ENCODE measurements at places on chromosomes 7 and 10.

GRCh38 chr7:78055001-78055573 lies 256.5 kb downstream of the PHTF2 start:
- DNase-seq: no peak

DNA sequence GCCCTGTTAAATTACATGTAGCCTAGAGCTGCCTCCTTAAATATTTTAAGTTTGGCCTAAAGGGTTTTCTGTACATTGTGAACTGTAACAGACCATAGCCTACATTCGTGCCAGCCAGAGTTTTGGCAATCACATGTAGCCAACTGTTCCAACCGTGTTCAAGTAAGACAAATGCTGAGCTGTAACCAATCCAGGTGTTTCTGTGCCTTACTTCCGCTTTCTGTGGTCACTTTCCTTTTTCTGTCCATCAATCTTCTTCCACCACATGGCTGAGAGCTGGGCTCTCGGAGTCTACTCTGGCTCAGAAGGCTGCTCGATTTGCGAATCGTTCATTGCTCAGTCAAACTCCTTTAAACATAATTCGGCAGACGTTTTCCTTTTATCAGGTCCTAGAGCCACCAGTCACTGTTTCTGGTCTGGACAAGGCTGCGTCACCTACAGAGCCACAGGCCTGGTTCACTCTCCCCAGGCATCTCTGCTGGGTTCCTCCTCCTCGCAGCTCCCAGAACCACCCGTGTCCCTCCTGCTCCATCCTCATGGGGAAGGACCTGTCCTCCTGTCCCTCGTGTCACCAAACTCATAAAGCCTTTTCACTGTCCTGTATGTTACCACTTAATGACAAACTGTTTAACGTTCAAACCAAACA lies 158.0 kb upstream of the RHEB start:
- no peak for DNase-seq

GRCh38 chr7:31407178-31407676 lies 66.7 kb upstream of the NEUROD6 start:
- no peak for DNase-seq

- DNase-seq: no peak
These were observed 88.0 kb upstream of the NAMPT start for GRCh38 chr7:106372595-106373318.

DNA sequence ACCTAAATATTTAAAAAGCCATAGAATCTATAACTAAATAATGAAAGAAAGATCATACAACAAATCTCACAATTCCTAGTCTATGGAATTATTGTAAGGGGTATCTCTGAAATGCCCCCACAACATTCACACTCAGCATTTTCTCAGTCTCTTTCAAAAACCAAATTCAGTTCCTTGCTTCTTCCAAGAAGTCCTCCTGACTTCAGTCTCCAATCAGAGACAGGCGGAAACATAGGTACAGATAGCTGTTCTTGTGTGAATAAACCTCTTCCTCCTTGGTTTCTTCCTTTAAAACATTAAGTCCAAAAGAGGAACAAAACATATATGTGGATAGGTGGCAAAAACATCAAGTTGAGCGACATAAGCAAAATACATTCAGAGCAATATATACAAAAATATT lies 13.9 kb upstream of the FBXW4 start:
- no peak for DNase-seq

DNA sequence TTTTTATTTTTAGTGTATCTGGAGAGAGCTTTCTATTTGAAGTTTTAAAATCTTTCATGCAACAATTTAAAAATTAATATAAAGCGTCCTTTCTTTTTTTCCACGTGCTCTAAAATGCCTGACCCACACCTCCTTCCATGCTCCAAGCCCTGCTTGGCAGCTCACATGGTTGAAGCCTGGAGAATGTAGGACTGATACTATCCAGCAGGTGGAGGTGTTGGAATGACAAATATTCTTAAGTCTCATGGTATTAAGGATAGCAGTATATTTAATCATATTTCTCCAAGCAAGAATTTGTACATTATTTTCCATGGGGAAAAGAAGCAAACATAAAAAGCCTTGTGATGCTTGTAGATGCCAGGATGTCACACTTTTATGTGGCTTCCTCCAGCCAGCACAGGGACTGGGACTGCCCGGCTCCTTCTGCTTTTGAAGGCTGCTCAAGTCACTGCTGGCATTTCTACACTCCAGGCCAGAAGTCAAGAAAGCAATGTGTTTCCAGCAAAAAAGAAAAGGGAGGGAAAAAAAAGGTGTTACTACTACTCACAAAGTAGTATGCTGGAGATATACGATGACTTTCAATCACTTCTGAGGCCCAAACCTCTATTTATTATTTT lies 49.7 kb downstream of the BZW2 start:
- peak; percentile 24 for DNase-seq

DNA sequence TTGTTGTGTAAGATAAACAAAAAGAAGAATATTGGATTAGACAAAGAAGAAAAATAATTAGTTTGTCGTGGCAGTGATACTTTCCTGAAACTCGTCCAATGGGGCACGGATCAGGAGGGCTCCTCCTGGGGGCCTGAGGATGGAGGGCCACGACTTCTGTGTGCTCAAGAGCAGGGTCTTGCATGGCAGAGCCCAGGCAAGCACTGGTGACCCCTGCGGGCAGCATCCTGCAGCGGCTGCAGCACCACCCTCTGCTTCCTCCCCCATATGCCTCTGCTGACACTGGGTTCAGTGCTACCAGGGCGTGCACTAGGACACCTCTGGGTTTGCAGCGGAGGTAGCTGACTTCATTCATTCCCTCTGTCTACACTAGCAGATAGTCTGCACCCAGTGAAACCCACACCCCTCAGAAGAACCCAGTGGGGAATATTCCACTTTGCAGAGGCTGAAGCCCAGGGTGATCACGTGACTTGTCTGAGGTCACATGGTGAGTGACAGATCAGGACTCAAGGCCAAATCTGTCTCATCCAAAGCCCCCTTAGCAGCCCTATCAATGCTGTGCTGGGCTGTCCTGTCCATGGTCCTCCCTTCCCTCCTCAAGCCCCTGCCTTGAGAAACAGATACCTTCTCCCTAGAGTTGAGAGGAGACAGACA lies 375.5 kb downstream of the TCERG1L start:
- no peak for DNase-seq

- DNase-seq: no peak
These were observed 122.3 kb downstream of the SH3PXD2A start for GRCh38 chr10:103733045-103733419.

DNA sequence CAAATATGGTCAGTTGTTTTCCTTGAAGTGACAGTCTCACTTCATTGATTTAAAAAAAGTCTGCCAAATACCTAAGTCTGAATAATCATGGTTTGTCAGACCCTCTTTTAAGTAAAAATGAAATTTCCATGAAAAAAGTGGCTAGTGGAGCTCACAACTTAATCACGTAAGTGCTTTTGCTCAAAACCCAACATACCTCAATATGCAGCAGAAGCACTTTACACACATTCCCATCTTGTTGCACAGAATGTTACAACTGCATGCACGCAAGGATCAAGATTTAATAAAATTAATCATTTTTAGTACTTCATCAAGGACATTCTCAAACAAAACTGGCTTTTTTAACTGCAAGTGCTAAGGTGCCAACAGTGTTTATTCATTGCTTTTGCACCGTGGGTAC lies 21.6 kb downstream of the EZH2 start:
- DNase-seq: no peak

GRCh38 chr10:103498936-103499638 lies 5.6 kb downstream of the NEURL1 start:
- no peak for DNase-seq

DNA sequence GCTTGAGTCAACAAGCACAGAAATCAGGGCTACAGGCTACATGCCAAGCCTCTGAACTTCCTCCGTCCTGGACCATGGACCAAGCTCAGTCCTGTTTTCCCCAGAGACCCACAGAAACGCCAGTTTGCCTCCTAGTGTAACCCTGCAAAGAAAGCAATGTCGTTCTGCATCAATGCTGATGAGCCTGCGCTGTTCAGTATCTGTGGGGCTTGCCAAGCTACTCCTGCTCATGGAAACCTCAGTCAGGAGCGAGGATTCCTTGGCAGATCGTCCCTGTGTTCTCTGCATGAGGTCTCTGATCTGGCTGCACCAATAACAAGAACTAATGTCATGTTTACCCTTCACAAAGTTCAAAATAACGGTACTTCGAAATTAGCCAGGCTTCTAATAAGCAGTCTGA lies 495.5 kb upstream of the C7orf33 start:
- no peak for DNase-seq

- no peak for DNase-seq
These were observed 72.6 kb downstream of the PARD3 start for GRCh38 chr10:34742456-34742855.

GRCh38 chr7:26485367-26485934 lies 193.8 kb downstream of the SNX10 start:
- DNase-seq: no peak

DNA sequence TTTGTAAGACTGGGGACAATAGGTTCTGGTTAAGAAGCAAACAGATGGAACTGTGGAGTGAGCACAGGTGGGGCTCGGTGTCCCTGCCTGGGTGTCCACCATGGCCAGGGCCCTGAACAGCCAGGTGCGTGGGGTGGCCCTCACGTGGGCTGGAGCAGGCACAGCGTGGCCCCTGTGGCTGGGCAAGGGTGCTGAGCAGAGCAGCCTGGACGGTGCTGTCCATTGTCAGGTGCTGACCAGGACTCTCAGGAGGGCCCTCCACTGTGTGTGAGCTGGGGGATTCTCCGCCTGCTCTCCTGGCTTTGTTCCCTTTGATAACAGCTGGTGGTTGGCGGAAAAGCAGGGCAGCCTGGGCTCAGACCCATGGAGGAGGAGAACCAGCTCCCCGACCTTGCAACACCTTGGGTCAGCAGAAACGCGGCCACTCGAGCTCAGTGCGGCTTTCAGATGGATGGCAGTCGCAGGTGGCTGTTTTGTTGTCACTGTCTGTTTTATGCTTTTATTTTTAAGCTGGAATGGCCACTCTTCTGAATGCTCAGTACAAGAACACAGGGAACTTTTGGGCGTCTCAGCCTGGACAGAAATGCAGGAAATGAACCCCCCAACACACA lies 273.9 kb upstream of the ADARB2 start:
- no peak for DNase-seq

DNA sequence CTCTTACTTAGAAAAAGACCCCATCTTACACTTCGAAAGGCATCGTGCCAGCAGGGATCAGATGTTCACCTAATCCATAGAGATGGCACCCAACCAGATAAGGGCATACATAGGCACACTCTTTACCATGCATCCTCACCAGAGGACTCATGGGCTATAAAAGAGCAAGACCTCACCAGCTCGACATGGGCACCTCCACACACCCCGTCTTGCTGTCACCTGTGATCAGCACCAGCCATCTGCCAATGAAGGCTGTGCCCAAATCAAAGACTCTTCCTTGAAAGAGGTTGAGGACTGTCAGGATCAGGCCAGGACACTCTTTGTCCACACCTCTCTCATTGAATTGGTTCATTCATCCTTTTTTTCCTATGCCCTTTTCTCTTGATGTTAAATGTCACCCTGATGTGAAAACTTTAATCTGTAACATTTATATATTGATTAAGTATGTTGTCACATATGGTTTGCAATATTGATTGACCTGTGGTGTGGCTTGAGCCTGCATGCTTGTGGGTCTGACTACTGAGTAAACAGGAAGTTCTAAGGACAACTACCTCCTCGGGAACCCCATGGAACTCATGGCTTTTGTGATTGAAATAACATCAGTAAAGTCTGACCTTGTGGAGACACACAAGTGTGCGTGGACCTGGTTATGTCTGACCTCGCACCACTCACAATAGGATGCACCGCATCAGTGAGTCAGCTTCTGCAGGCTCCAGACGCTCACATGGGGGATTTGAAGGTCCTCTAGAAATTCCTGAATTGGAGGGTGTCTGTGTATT lies 75.5 kb downstream of the HTR5A start:
- DNase-seq: no peak

DNA sequence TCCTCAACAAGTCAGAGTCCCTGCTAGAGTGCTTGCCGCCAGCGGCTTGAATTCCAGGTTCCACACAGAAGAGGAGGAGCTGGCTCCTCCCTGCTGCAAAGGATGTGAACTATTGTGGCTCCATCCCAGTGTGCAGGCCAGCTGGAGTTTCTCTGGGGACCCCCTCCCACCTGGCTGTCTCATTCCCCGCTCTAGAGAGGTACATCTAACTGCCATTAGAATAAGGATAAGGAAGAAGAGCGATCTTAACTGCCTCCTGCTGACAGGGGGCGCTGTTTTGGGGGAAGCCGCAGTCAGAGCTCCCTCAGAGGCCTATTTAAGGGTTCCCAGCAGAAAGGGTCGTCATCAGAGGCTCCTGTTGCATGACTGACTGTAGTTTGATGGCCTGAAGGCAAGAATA lies 40.8 kb upstream of the HECW1 start:
- DNase-seq: no peak

DNA sequence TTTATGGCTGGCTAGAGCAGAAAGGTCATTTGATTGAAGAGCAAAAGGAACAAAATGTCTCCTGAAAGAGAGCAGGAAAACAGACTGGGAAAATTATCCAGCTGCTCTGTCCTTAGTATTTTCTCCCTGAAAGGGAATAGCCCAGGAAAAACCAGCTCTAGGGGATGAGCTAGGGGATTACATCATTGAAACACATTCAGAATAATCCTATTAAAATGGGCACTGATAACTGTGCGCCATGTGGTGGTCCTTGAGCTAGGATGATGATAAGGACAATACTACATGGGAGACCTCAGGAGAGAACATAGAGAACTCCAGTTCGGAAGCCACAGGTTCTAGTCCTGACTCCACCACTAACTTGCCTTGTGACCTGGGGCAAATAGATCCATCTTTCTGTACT lies 873.8 kb downstream of the TYW1 start:
- DNase-seq: no peak

GRCh38 chr7:33392148-33392547 lies 262.8 kb downstream of the BBS9 start:
- DNase-seq: no peak

DNA sequence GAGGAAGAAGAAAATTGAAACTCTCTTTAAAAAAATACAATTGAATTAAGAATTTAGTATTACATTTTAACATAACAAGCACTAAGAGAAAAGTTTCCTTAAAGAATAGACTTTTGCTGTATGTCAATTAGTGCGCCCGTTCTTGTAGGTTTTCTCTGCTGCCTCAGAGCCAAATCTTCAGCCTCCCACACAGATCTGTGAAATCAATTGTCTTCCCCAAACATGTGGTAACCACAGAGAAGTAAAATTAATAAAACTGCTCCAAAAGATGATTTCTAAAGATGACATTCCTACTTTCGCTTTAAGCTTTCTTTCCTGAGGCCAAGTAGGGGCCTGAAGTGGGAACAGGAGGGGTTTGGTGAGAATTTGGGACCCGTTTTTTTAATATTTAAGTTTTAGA lies 113.2 kb upstream of the ADO start:
- DNase-seq: no peak

DNA sequence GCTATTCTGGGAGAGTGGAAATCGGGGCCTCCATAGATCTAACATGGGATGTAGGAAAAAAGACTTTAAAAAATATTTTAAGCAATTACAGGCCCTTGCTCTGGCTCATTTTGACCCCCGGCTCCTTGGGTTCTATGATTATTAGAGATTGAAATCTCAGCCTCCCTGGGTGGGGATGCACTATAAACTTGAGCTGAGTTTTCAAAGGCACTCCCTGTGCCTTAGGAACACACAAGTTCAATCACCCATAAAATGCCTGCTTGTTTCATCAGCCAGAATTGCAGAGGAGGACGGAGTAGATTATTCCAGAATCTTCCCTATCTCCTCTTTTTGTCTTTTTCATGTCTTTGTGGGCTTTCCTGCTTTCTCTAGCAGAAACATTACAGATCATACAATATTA lies 145.4 kb downstream of the CUBN start:
- no peak for DNase-seq

- peak; percentile 6 for DNase-seq
These were observed 56.9 kb upstream of the PPP1R3C start for GRCh38 chr10:91689731-91690168.

GRCh38 chr10:122986335-122986734 lies 6.1 kb downstream of the PSTK start:
- DNase-seq: no peak

GRCh38 chr7:5694912-5695726 lies 86.3 kb downstream of the RNF216 start:
- DNase-seq: peak; percentile 46
